CD4-positive, alpha-beta T cell treated with Interleukin-4 for 1 hour (primary cell): ENCODE measurements at places on chromosomes 2 and 18.

DNA sequence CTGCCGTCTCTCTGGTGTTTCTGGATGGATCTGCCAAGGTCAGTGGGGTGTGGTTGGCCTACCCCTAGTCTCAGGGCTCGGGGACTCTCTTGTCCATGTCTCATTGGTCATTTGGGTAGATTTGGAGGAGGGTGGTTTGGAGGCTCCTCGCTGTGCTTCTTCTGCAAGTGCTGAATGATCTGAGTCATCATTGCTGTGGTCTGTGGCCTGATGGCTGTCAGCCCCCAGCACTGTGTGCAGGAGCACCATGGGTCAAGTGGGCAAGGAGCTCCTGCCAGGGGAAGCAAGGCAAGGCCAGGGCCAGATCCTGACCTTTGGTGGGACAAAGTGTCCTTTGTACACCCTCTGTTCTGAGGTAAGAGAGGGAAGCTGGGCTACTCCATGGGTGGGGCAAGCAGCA lies 221.8 kb downstream of the FHOD3 start:
- DNase-seq = no peak

- DNase-seq = no peak
Measured at GRCh38 chr2:58798676-58799208, 557.6 kb upstream of the FANCL start.

GRCh38 chr2:195320413-195320973 lies 336.5 kb upstream of the SLC39A10 start:
- no peak for DNase-seq

DNA sequence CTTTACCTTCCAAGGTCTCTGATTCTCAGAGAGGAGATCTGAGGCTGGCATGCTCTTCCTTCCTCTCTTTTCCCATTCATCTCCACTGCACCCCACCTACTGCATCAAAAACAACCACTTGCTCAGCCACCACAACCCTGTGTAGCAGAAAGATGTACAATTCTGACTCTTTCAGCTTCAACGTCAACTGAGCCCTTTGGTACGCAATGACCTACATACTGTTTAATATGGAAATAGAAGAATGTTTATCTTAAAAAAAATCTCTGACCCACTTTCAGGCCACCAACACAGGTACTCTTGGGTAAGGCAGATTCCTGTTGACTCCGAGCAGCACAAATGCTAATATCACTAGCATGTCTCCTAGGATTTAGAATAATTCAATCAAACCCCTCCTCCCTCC lies 76.2 kb upstream of the AFF3 start:
- DNase-seq = peak; percentile 21

- no peak for DNase-seq
Measured at GRCh38 chr2:15768615-15769014, 171.7 kb upstream of the MYCN start.

- no peak for DNase-seq
Measured at GRCh38 chr2:234468503-234468902, 28.4 kb downstream of the ARL4C start.
